NCI-H1048 (cell line): ENCODE measurements at places on chromosomes 5 and 9.

DNA sequence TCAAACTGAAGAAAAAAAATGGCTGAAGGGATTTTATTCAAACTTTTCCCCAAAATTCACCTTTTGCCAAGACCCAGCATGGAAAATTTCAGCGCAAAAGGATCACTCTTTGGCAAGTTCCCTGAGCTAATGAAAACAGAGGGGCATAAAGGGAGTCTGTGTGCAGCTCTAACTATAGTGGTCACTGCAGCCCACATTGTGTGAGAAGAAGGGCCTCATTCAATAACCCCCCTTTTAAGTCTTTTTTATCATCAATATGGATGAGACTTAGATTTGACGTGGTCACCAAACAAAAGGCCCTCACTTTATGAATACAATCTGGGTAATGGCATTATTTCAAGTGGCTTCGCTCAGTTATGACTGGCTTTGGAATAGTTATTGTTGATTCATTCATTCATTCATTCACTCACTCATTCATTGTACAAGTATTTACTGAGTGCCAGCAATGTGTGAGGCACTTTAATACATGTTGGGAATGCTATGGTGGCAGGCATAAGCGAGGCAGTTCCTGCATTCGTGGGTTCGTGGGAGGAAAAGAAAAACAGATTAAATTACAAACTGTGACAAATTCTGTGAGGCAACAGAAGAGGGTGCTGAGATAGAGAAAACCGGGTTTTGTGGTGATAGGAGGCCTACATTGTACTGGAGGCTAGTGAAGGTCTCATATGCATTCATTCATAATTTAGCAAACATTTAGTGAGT lies 145.7 kb upstream of the KLF4 start:
- no peak for DNase-seq

GRCh38 chr9:4788703-4789102 lies 4.0 kb upstream of the RCL1 start:
- DNase-seq: no peak

DNA sequence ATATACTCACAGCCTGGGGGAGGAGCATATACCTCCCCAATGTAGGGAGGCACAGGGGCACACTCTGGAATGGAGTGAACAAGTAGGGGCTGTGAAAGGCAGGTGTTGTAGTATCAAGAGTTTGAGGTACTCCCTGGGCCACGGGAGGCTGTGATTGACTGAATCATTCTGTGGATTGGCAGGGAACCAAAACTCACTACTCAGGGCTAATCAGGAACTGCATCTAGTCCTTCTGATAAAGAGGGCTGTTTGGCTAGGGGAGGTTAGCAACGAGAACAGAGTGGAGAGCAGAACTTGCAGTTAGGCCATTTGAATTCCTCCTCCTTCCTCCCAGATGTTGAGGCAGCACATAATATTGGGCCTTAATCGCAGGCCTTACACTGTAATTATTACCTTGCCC lies 369.2 kb upstream of the MPDZ start:
- no peak for DNase-seq

- no peak for DNase-seq
Measured at GRCh38 chr9:131046093-131046380, 37.1 kb downstream of the LAMC3 start.

GRCh38 chr5:143955141-143955540 lies 143.2 kb downstream of the HMHB1 start:
- no peak for DNase-seq

GRCh38 chr5:143698574-143698973 lies 113.4 kb upstream of the HMHB1 start:
- no peak for DNase-seq

DNA sequence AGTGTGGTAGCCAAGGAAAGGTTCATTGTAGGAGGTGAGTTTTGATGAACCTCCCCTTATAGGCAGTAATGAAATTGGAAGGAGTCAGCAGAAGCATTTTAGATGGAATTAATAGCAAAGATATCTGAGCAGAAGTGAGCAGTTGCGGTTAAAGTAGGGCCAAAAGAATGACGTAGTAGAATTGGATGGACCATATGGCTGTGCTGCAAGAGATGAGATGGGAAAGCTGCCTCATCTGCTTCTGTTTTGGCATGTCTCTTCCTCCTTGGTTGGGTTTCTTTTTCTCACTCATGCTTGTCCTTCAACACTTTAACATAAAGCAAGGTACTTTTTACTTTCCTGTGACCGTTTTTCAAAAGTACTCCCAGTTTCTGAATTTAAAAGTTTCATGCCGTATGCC lies 55.8 kb downstream of the AQP7 start:
- no peak for DNase-seq

DNA sequence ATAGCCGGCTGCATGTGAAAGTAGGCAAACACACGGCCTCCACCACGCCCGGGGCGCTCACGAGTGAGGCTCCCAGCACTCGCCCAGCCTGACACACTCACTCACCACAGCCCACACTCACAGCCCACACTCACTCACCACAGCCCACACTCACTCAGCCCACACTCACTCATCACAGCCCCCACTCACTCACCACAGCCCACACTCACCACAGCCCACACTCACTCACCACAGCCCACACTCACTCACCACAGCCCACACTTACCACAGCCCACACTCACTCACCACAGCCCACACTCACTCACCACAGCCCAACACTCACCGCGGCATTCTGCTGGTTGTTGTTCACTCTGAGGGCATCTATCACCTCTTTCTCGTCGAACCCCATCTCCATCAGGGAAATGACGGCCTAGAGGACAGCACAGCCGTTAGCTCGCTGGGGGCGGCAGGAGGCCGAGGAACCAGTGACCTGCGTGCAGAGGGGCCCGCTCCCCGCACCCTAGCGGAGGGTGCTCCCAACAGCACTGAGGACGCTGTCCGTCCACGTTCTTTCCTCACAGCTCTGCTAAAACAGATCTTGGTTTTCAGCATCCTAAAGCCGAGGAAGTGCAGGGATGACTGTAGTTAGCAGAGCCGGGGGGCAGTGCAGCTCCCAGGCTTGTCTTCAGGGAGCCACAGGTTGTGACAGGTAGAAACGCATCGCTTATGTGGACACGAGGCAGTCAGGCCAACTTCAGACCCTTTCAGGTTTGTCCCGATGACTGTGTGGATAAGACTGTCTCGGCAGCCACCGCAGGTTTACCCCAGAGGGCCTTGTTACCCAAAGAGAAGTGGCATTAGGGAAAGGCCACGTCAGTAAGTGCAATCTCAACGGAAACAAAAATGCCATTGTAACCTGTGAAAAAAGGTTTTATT lies 21.6 kb downstream of the UBAC1 start:
- no peak for DNase-seq

- DNase-seq: no peak
Measured at GRCh38 chr9:133886563-133887501, 105.3 kb downstream of the VAV2 start.

DNA sequence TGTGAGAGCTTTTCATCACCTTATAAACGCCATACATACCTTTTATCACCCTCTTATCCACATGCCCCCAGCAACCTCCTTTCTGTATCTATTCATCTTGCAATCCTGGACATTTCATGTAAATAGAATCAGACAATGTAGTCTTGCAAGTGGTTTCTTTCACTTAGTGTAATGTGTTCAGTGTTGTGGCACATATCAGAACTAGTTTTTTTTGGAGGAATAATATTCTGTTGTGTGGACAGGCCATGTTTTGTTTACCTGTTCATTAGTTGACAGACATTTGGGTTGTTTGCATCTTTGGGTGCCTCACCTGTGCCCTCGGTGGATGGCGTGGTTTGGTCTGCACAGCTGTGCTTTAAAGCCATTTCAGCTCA lies 1.3 kb downstream of the SQSTM1 start:
- no peak for DNase-seq

DNA sequence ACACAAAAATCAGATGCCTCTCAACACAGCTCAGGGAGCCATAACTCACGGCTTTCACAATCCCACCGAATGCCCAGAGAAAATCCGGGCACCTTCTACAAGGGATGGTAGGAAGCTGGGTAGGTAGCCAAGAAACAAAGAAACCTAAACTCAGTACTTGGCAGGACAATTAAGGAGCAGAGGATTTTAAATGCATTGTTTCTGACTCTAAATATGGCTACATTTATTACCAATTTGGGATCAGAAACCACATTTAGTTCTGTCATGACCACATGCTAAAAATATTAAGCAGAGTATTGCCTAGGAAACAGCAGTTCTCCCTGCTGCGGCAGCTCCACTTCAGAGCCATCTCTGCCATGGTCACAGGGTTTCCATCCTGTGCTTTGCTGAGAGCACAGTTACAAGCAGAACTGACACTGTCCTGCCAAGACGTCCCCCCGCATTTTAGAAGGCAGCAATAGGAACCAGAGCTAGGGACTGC lies 57.5 kb downstream of the SIL1 start:
- DNase-seq: no peak

GRCh38 chr9:95726756-95727155 lies 148.7 kb upstream of the ERCC6L2 start:
- DNase-seq: no peak

DNA sequence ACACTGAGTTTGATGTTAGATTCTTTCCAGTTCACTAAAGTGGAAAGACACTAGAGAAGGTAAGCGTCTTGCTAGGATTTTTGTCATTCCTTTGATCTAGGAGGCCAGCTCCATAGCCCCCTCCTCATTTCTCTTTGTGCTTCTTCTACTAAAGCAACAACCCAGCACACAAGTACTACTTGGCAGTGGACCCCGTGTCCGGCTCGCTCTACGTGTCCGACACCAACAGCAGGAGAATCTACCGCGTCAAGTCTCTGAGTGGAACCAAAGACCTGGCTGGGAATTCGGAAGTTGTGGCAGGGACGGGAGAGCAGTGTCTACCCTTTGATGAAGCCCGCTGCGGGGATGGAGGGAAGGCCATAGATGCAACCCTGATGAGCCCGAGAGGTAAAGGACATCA lies 76.6 kb upstream of the WWC1 start:
- DNase-seq: no peak

DNA sequence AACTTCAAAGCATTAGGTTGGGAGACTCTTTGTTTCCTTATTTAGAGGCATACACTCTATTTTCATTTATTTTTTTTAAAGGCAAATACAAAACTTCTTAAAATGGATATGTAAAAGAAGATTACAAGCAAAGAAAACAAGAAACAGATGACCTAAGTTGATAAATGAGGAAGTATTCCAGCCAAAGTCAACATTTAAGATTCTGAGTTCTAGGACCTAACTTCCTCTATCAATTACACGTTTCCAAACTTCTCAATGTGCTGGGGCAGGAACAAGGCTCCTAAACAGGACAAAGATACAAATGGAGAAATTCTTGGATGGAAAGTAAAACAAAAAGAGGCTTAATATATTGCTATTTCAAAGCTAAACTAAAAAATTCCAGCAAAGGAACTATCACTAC lies 89.5 kb downstream of the TLE1 start:
- DNase-seq: no peak

GRCh38 chr5:140785905-140786686 lies at the start of gene PCDHA1:
TSS of gene PCDHA1 (plus strand) at chr5:140786140.
- DNase-seq: no peak
